WTC11 (cell line): ENCODE measurements at places on chromosomes 7 and 10. TPM values are rescaled to one million over a fixed set of nuclear protein-coding genes. Genes with fewer than 3 reads are reported as not detected.

DNA sequence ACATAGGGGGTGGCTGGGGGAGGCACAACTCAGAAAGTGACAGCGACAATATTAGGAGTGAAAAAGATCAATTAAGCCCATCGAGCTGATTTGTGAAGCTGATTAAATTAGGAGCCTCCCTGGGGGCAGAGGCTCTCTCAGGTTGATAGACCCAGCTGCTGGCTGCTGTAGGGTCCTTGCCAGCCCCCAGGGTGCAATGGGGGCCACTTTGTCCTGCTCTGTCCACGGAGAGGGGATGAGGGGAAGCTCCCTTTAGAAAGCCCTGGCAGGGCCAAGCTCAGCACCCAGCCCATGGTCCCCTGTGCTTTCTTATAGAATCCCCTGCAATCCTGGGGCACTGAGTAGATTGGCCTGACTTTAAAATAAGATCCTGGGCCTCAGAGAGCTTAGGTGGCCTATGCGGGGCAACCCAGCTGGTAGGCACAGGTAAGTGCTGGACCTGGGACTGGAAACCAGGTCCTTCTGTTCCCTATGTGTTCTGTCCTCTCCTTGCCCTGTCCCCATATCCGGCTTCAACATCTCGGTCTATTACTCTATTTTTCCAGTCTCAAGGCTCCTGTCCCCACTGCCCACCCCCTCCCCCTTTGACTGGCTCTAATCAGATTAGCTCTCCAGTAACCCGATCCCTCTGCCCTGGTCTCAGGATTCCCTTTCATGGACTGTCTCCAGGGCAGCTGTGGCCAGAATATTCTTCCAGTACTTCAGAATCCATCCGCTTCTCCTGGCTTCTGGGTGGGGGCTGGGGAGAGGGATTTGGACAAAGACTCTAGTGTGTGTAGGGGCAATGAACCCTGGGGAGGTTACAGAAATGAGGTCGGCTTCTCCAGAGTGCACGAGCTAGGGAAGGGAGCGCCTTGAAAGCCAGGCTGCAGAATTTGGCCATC is 259.6 kb downstream of the RPS24 start:
- peak; percentile 39 for DNase-seq

Gene CACNB2
- total RNA-seq = 3.2 to 4.4 TPM (median 3.3 TPM) in 3 replicates

Gene SP4
- 18.4 to 23.1 TPM (median 19.1 TPM) in 3 replicates for total RNA-seq

Gene CTTNBP2
- 19.1 to 22.1 TPM (median 20.5 TPM) in 3 replicates for total RNA-seq

DNA sequence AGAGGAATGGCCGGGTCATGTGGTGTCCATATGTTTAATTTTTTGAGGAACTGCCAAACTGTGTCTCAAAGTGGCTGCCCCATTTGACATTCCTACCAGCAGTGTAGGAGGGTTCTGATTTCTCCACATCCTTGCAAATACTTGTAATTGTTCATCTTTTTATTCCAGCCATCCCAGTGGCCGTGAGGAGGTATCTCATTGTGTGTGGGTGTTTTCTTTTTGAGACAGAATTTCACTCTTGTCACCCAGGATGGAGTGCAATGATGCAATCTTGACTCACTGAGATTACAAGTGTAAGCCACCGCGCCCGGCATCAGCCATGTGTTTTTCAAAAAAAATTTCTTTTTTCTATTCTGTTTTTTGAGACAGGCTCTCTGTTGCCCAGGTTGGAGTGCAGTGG is 38.7 kb upstream of the DLG5 start:
- DNase-seq = no peak

Gene RADIL
- total RNA-seq = 8.6 to 12.1 TPM (median 11.1 TPM) in 3 replicates

DNA sequence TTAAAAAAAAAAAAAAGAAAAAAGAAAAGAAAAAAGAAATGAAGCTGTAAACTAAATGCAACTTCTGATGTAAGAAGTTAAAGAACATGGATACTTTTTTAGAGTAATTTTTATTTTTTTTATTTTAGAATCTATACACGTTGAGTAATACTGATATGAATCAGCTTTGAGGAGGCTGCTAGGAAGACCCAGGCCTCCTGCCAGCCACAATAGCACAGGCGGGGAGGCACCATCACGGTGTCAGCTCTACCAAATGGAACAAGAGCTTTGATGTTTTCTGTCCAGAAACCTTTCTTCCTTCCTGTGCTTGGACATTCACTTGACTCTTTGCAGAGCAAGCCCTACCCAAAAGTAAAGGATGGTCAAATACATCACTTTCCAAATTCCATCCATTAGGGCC is 45.3 kb upstream of the EGR2 start:
- no peak for DNase-seq

DNA sequence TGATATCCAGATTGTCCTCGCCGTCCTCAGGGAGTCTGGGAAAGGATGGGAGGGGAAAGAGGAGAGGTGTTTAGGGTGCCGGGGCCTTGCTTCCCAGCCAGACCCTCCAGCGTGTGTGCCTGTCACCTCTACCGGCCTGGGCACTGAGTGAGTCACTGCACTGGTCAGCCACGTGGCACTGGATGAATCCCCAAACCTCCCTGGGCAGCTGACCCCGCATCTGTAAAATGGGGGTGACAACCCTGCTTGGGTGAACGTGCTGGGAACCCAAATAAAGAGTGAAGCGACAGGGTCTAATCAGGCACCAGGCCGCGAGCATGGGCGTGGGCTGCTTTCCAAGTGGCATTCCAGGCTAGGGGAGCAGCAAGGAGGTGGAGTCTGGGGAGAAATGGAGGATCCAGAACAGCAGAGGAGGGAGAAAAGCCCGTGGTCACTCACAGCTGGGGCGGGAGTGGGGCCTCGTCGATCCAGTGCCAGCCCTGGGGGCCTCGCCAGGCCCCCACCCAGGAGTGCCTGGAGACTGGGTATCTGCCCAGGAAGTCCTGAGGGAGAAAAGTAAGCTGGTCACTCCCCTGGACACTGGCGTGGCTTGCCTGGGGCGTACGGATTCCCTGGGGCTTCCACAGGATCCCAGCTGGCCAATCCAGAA is 29.7 kb downstream of the KLRG2 start:
- DNase-seq = no peak

Gene HOXA2
- total RNA-seq = not detected in 3 replicates

GRCh38 chr7:49089717-49090116 is 165.4 kb downstream of the CDC14C start:
- no peak for DNase-seq

- no peak for DNase-seq
Measured at GRCh38 chr10:122113945-122114747, 125.2 kb downstream of the TACC2 start.

DNA sequence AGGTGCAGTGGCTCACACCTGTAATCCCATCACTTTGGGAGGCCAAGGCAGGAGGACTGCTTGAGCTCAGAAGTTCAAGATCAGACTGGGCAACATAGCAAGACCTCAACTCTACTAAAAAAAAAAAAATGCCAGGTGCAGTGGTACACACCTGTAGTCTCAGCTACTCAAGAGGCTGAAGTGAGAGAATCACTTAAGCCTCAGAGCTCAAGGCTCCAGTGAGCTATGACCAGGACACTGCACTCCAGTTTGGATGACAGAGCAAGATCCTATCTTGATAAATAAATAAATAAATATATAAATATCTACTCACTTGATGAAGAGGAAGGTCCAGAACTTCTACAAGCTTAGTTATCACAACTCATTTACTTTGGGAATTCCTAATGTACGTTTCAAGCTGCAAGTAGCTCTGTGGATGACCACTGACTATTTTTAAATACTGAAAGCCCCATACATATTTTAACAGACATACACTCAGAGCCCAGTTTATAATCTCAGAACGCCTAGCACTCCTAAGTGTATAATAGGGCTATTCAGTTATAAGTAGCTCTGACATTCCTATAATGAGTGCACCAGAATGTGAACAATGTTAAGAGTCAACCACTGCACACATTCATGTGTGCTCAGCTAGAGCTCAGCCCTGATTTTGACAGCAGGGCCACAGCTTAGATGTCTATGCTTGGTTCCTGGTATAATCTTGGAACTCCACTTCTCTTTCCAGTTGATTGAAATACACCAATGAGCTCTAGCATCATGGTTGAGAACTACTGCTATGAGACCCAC is 119.1 kb downstream of the CUBN start:
- DNase-seq = no peak

DNA sequence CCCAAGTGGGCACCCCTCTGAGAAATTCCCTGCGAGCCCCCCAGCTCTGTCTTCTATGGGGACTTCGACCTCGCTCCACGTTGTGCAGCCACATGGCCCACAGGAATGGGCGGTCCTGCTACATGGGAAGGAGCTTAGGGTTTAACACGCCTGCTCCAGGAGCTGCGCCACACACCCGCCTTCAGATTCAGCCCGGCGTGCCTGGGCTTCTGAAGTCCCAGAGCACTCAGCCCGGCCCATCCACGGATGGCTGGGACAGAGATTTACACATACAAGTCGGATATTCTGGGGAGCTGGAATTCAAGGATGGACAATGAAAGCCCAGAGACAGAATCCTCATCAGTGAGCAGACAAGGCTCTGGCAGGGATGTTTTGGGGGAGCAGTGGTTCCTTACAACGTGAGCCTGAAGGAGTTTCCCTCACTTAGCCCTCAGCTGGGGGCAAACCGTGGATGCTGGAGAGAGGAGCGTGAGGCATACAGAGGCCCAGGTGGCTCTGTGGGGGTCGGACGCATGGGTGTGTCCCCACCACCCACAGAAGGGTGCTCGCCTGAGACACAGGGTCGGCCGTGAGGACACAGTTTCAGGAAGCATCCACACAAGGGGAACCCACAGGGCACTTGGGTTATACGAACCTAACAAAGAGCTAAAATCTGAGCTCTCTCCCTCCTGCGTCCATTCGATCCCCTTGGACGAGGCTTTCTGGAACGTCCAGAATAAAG is 372.9 kb downstream of the DNAJB6 start:
- DNase-seq = peak; percentile 9

GRCh38 chr7:47449810-47450590 is 131.9 kb downstream of the TNS3 start:
- no peak for DNase-seq

Gene IFIT1
- 1.5 to 2.0 TPM (median 1.5 TPM) in 3 replicates for total RNA-seq

DNA sequence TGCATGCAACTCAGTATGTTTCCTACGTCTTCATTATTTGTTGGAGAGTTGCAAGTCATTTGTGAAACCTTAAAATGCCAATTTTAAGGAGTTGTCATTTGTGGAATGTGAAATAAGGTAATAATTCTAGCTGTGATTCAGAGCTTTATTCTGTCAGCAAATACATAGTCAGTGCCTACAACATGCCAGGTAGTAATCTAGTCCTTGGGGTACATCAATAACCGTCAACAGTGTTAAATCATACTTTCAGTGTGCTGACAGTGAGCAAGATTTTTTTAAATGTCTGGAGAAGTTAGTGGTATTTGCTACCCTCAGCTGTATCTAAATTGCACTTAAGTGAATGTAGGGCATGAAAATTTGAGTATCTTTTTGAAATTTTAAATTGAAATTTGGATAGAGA is 36.7 kb downstream of the MPLKIP start:
- no peak for DNase-seq

- DNase-seq = peak; percentile 85
Measured at GRCh38 chr10:102072673-102073527, 7.8 kb downstream of the HPS6 start.

DNA sequence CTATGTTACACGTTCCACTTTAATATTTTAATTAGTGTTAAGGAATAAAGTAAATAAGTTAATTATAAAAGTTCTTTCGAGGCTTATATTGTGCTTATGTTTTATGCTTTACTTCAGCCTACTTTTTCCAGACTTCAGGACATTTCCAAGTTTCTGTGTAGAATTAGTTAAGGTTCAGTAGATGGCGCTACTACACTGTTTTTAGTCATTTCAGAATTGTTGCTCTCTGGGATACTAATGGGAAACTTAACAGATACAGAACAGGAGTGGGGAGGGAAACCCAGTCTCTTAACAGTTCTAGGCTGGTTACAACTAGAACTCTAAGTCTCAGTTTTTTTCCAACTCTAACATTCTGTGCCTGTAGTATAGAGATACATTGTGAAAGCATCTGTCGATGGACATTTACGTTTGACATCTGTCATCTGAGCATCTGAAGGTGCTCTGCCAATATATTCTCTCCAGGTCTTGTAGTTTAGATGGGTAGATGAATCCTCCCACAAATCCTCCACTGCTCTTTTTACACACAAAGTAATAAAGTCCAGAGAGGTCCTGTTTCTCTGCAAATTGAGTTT is 56.8 kb upstream of the FAM171A1 start:
- no peak for DNase-seq

DNA sequence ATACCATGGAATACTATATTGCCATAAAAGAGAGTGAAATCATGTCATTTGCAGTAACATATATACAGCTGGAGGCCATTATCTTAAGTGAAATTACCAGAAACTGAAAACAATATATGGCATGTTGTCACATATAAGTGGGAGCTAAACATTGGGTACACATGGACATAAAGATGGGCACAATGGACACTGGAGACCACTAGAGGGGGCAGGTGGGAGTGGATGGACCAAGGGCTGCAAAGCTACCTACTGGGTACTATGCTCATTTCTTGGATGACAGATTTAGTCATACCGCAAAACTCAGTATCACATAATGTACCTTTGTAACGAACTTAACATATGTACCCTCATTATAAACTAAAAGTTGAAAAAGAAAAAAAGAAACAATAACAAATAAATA is 1167.6 kb downstream of the NXPH1 start:
- peak; percentile 46 for DNase-seq

- DNase-seq = no peak
Measured at GRCh38 chr7:117401293-117402002, 25.8 kb downstream of the ASZ1 start.

GRCh38 chr10:73948947-73949633 is 38.2 kb downstream of the PLAU start:
- DNase-seq = no peak

Gene TMEM140
- total RNA-seq = 0.11 to 0.14 TPM in 2 of 3 replicates, not detected in the other

Gene TMEM176A
- 0.30 to 0.74 TPM (median 0.64 TPM) in 3 replicates for total RNA-seq

- no peak for DNase-seq
Measured at GRCh38 chr10:89303161-89303560, 1.3 kb downstream of the IFIT2 start.

Gene CHPF2
- total RNA-seq = 25.0 to 30.7 TPM (median 26.3 TPM) in 3 replicates

- DNase-seq = no peak
Measured at GRCh38 chr10:30829901-30830300, 200.3 kb upstream of the LYZL2 start.

- DNase-seq = peak; percentile 73
Measured at GRCh38 chr7:153193144-153193595, 433.6 kb downstream of the ACTR3B start.

Gene TLL2
- total RNA-seq = 9.1 to 9.2 TPM (median 9.1 TPM) in 3 replicates

Gene TAS2R3
- 0.71 to 1.5 TPM (median 1.2 TPM) in 3 replicates for total RNA-seq

GRCh38 chr10:94146746-94147145 is 153.0 kb downstream of the PLCE1 start:
- DNase-seq = no peak

DNA sequence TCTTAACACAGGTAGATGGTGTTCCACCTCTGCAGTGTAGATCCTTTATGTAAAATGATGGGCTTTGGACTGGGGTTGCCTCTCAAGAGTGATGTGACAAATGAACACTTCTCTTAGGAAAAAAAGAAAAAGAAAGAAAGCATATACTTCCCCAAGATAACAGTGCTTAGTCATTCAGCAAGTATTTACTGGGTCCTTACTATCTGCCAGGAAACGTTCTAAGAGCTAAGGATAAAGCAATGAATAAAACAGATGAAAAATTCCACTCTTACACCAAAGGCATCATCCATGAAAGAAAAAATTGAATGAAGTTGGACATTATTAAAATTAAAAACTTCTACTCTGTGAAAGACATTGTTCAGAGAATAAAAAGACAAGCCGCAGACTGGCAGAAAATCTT is 177.3 kb downstream of the C7orf25 start:
- no peak for DNase-seq

Gene ITIH2
- 0.62 to 0.83 TPM (median 0.62 TPM) in 3 replicates for total RNA-seq
